Endothelial cell of umbilical vein (primary cell): ENCODE measurements at places on chromosomes 11 and 22. TPM values are rescaled to one million over a fixed set of nuclear protein-coding genes. Genes with fewer than 3 reads are reported as not detected.

DNA sequence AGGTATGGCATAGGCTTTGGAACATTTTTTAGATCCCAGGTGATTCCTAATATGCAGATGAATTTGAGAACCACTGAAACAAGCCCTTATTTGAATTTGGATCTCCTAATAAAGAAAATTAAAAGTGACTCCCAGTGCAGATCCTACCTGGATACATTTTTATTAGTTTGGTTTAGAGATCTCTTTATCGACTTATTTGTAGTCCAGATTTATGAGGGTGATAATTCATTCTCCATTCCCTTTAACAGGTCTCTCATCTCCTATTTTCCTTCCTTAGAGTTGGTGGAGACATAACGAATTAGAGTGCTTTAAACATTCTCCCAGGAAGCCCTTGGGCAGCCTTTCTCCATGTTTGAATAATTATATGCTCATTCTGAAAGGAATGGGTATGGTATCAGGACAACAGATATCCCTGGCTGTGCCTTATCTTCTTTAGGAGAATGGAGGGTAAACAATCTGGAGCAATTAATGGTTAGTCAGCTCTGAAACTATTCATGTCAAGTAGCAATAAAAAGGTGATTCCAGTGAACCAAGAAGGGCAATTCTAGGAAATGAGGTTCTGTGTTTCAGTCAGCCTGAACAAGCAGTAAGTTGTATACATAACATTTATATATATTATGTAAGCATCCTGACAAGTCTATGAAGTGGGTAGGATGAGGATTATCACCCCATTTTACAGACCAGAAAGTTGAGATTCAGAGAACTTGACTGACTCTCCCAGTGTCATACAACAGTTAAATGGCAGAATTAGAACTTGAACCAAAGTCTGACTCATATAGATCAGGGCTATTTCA, 53.9 kb upstream of the RCE1 start:
- no peak overlapping the region for H3K27ac ChIP-seq
- no peak overlapping the region for H3K4me3 ChIP-seq
- H3K27me3 ChIP-seq = no peaks in the 10 kb centered on the region
- no peaks in the 10 kb centered on the region for H3K4me1 ChIP-seq
- no peak for DNase-seq

DNA sequence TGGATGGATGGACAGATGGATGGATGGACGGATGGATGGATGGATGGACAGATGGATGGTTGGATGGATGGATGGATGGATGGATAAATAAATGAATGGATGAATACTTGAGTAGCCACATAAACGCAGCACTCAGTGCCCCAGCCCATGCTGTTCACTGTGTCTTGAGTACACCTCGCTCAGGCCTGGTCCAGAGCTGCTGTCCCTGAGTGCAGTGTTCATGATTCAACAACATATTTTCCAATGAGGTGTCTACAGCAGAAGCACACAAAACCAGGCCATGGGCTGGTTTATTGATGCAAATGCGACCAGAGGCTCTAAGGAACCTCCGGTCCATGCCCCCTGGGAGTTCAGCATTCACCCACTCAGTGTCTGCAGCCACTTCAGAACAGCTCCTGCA, 584.3 kb downstream of the BRD1 start:
- H3K36me3 ChIP-seq = no peaks in the 10 kb centered on the region
- H3K4me1 ChIP-seq = no peaks in the 10 kb centered on the region
- H3K27me3 ChIP-seq = no peaks in the 10 kb centered on the region
- no peak for DNase-seq
- no peak overlapping the region for H3K27ac ChIP-seq

Gene C22orf15
- not detected in 2 replicates for total RNA-seq

GRCh38 chr22:47155912-47156311, 393.5 kb downstream of the TBC1D22A start:
- H3K36me3 ChIP-seq = no peaks in the 10 kb centered on the region
- H3K4me1 ChIP-seq = peaks cover 6% of the 10 kb centered on the region
- no peak overlapping the region for H3K27ac ChIP-seq
- no peak overlapping the region for H3K4me3 ChIP-seq

DNA sequence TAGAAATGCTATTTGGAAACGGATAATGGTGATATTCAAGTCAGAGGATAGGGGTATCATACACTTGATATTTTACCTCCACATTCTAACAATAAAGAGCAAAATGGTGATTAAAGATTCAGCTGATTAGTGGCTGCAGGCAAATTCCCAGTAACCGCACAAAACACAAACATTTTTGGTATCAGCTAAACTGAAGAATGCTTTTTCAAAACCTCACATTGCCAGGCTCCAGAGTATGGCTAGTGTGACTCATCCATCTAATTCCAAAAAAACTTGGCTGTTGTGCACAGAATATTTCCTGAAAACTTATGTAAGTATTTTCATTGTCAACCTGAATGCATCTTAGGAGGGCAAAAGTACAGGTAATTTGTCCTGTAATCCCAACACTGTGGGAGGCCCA, 10.9 kb downstream of the SRPRA start:
- H3K4me1 ChIP-seq = no peaks in the 10 kb centered on the region
- no peaks in the 10 kb centered on the region for H3K27me3 ChIP-seq
- DNase-seq = no peak
- H3K27ac ChIP-seq = no peak overlapping the region
- H3K4me3 ChIP-seq = no peak overlapping the region
